Epithelial cell of esophagus (primary cell): ENCODE measurements at places on chromosomes 11 and 22.

DNA sequence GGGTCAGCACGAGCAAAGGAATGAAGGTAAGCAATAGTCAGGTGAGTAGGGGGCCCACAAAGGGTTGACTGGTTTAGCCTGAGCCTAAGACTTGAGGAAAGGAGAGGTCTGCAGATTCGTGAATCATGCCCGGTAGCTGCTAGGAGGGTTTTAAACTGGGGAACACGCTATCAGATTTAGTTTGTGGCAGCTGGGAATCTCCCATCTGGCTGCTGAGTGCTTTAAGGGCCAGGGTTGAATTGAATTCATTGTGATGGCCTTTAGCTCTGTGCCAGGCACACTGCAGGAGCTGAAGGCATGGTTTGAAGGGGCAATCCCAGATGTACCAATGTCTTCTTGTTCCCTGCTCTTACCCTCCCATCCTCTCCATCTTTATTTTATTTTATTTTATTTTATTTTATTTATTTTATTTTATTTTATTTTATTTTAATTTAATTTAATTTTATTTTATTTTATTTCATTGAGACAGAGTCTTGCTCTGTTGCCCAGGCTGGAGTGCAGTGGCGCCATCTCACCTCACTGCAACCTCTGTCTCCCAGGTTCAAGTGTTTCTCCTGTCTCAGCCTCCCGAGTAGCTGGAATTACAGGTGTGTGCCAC is 1.9 kb upstream of the NECTIN1 start:
- no peak for DNase-seq

- DNase-seq: peak; percentile 90
Measured at GRCh38 chr11:66418168-66418985, 2.5 kb upstream of the NPAS4 start.

DNA sequence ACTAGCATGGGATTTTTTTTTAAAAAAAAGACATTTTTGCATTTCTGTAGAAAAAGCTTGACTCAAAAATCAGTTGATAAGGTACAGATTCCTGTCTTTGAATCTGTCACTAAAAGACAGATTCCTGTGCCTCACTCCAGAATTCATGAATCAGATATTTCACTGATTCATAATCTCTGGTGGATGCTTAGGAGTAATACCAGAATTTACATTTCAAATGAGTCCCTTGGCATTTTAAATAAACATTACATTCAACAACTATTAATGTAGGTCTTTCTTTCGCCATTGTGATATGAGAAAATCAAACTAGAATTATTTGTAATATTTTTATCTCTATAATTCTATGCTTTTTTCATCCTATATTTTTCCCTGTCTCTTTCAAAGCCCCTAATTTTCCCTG is 128.3 kb downstream of the APIP start:
- DNase-seq: peak; percentile 20

DNA sequence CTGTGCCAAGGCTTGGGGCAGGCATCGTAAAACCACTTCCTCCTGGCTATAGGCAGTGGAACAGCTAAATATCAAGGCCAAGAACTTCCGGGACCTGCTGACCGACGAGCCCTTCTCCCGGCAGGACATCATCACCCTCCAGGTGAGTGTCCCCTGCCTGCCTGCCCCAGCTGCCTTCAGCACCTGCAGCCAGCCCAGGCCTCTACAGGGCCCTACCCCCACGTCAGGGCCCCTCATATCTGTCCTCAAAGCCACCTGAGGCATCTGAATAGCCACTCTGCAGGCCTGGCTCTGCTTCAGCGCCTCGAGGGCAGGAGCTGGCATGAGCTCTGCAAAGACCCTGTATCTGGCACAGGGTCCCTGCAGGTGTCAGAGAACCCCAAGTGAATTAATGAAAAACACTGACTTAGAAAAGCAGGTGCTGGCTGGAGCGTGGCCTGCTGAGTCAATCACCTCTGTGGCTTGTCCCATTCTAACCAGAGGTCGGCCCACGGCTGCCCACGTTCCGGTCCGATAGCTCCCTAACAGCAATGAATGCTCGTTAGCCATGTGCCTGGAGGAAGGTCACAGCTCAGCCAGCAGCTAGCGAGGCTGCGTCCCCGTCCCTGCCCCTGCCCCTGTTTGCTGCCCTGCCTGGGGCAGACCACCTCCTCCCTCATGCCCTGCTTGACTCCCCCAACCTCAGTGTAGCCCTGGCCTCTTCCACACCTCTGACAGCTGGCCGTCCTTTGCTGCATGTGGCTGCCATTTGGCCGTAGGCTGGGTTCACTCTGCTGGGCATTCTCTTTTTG is 16.8 kb downstream of the PPIL2 start:
- DNase-seq: no peak

GRCh38 chr11:17217401-17217800 is 9.6 kb upstream of the PIK3C2A start:
- no peak for DNase-seq

- DNase-seq: no peak
Measured at GRCh38 chr11:115256397-115257197, 247.6 kb downstream of the CADM1 start.

DNA sequence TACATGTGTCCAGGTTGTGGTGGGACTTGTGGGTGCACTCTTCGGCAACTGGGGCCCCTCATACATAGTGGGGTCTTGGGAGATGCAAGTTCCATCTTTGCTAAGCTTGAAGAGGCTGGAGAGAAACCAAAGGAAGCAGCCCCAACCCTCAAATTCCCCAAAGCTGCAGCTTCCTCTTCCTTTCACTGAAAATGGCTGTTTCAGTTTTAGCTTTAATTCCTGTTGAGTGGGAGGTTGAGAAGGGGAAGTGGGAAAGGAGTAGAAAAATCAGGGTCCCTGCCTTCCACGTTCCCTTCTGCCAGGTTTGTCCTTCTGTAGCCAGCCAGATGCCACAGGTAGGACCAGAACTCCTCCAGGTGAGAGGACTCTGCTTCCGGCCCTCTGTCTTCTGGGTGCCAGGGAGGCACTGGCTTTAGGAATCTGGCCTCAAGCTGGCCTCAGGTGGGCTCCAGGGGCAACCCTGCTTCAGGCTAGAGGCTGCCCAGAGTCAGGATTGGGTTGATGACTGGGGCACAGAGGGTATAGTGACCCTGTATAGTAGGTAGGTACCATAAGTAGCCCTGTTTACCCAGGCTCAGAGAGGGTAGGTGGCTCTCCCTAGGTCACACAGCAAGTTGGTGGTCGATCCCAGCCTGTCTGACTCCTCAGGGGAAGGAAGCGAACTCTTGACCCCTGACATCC is 16.2 kb downstream of the P2RY6 start:
- no peak for DNase-seq

DNA sequence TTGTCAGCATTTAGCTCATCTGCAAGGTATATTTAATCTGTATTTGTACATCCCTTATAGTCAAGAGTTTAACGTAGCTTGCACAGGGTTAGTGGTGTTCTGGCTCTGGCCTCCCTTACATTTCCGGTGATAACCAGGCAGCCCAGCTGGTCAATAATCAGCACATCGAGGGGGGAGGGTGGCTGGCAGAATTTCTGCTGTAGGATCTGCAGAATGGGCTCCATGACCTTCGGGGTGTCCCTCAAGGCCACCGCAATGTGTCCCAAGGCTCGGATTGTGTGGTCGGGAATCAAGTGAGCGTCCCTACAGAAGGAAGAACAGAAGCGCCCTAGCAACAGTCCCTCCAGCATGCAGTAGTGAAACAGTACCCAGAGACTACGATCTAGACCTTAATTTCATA is 25.1 kb downstream of the SERPIND1 start:
- no peak for DNase-seq

DNA sequence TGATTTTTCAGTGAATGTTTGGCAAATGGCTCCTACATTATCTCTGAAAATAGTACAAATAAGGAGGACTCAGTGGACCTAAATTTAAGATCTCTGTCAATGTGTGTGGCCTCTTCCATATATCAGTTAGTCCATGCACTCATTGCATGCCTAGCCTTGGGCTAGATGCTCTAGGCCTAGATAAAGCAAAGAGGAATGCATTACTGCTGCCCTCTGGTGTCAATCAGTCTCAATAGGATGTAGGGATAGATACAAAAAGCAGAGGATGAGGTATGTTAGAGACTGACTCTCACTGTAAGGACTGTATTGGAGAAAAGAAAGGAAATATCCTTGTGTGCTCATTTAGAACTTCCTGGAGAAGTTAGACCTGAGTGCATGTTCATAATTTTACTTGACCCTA is 42.0 kb downstream of the MS4A2 start:
- peak; percentile 56 for DNase-seq

- DNase-seq: peak; percentile 52
Measured at GRCh38 chr11:45801723-45802315, 3.1 kb upstream of the SLC35C1 start.

GRCh38 chr11:92886243-92886905 is 83.1 kb upstream of the MTNR1B start:
- peak; percentile 77 for DNase-seq

- peak; percentile 32 for DNase-seq
Measured at GRCh38 chr11:70567680-70568034, 169.3 kb downstream of the CTTN start.

DNA sequence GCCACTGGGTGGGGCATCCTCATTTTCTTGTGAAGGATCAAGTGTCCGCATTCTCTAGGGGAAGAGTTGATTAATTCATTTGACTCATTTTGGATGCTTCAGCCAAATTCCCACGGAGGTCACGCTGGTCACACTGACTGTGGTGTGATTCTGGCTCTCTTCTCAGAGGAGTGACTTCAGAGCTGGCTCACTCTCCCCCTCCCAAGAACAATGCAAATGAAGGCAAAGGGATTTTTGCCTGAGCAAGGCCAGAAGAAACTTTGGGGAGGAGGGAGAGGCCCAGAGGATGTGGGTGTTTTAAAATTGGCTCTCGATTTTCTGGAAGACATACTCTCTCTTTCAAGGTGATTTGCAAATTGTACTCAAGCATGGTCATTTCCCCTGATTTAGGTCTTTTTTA is 51.1 kb upstream of the LMO2 start:
- DNase-seq: peak; percentile 34

- peak; percentile 32 for DNase-seq
Measured at GRCh38 chr11:71452199-71453036, 585 bp upstream of the NADSYN1 start.

- no peak for DNase-seq
Measured at GRCh38 chr22:30279046-30279788, 10.1 kb downstream of the CASTOR1 start.

DNA sequence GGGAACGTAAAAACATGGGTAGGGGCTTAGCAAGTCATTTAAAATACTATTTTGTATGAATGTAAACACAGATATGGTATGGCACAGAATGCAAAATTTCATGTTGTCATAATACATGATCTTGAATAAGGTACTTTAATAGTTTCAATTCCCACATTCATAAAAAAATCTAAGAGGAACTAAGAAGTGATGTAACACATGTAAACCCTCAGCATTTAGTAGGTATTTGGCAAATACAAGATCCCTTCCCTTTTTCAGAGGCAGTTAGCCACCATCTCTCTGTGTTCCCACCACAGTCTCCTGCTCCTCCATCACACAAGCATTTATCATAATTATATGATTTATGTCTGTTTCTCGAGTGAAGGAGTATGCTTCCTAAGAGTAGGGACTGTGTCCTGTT is 251.8 kb downstream of the TENM4 start:
- no peak for DNase-seq

DNA sequence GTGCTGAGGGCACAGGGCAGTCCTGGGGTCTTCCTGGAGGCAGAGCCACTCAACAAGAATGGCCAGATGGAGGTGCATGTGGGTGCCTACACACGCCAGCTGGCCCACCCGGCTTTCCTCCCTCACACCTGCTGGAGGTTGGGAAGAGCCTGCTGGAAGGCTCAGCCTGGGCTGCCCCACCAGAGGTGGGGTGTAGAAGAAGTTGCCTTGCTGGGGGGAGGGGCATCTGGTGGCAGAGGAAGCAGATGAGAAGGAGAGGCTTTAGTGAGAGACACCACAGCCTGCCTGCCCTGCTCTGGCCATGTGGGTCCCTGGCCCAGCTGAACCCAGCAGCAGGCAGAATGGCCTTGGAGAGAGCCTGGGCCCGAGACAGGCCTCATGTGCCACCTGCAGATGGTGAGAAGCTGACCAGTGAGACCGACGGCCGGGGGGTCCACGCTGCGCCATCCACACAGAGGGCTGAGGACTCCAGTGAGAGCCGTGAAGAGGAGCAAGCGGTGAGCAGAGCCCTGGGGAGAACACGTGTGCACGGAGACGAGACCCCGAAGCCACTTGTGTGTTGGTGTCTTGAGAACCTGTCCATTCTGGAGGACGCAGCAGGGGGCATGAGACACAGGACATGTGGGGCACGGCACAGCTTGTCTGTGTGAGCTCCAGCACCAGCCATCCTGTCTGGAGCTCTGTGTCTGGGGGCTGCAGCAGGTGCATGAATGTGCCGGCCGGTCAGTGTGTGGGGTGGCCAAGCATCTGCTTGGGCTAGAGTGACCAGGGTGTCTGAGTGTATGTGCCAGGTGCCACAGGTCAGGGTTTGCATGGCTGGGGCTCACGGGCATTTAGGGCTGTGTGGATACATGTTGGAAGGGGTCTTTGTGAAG is 2.7 kb downstream of the B4GALNT4 start:
- no peak for DNase-seq

DNA sequence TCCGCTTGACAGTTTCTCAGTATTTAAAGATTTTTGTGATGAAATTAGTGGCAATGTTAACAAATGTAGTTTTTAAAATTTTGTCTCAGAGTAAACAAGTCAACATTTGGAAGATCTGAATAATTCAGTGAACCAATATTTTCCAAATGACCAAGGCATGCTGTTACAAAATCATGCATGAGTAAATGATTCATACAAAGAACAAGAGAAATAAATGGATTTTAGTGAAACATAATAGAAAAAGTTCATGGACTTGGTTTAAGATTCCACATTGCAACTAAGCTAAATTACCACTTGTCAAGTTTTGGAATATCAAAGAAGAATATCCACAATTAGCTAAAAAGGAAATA is 125.7 kb upstream of the SNX19 start:
- DNase-seq: peak; percentile 58

GRCh38 chr11:34356130-34356529 is 1.7 kb downstream of the ABTB2 start:
- no peak for DNase-seq

DNA sequence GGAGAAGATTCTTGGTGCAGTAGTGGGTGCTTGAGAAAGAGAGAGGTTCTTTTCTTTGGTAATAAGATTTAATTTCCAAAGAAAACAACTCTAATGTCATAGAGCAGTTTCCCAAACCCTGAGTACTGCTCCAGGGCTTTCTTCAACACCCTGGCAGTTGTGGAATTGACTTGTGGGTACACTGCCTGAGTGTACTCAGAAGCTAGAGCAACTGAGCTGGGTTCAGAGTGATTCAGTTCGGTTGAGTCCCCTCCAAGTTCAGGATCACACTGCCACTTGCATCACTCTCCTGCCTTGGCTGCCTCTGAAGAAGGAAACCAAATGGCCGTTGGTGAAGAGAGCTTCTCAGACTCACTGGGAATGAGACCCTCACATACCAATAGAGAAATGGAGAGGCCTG is 5.3 kb downstream of the DMC1 start:
- DNase-seq: no peak

DNA sequence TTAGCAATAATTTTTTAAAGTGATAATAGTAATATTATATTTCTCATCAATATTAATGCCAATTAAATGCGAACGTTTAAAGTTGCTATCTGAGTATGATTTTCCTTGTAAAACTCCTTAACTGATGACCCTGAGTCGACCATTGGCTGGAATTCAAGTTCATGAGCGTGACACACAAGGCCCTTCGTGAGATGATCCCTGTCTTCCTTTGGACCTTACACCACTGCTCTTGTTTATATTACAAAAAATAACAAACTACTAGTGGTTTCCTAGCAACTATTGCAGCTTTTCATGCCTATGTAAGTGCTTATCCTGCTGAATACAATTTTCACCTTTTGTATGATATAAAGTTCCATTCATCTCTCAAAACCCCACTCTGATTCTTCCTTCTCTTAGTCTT is 752.9 kb downstream of the CNTN5 start:
- no peak for DNase-seq
